ENCODE measurements at places on chromosomes 2 and 18. TPM values are rescaled to one million over a fixed set of nuclear protein-coding genes. Genes with fewer than 3 reads are reported as not detected.

The CCDC102B gene
- 0.27 TPM for total RNA-seq

The ZNF804A gene
- total RNA-seq: not detected

The TGFA gene
- total RNA-seq: 15.8 TPM

The MYO3B gene
- total RNA-seq: 0.18 TPM

The OLA1 gene
- total RNA-seq: 72.7 TPM

The DUSP19 gene
- 1.5 TPM for total RNA-seq

The SERPINB7 gene
- not detected for total RNA-seq

The SCYGR5 gene
- not detected for total RNA-seq

The DCDC2C gene
- total RNA-seq: not detected

The CXCR1 gene
- not detected for total RNA-seq

The SLC20A1 gene
- 25.4 TPM for total RNA-seq

The UGT1A5 gene
- total RNA-seq: 6.4 TPM

The SMYD1 gene
- total RNA-seq: not detected

The TM4SF20 gene
- not detected for total RNA-seq

The TXNL1 gene
- 45.8 TPM for total RNA-seq

Data from esophagus squamous epithelium (tissue), 5 donors.